ENCODE measurements at places on chromosomes 1 and 21.

DNA sequence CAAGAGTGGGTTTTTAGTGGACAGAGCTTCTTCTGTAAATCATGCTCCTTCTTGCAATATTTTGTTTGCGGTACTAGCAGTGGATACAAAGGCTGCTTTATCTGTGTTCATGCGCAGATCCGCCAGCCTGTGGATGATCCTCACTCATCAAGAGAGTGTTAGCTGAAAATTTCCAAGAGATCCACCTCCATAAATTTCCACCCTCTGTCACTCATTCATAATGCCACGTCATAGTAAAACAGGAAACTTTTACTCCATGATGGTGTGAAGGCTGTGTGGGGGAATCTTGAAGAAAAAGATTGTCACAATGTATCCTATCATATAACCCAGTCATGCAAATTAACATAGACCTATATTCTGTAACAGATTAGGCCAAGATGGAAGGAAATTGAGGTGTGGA, 4.4 kb upstream of the MAPKAPK2 start:
- no peak for DNase-seq

DNA sequence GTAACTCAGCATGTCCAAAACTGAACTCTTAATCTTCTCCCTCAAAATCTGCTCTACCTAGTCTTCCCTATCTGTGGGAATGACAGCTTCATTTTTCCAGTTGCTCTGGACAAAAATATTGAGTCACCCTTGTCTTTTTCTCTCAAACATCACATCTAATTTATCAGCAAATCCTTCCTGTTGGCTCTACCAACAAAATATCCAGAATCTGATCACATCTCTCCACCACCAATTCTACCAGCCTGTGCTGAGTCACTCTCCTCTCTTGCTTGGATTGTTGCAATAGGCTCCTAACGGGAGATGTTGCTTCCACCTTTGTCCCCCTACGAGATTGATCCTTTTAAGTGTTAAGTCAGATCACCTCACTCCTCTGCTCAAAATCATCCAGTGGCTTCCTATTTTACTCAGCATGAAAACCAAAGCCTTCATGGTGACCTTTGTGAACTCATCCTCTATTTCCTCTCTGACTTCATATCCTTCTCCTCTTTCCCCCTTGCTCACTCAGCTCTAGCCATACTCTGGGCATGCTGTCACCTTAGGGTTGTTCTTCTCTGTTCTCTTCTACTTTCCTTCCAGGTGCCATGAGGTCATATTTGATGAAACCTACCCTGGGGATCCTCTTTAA, 21.5 kb upstream of the SMYD2 start:
- no peak for DNase-seq

DNA sequence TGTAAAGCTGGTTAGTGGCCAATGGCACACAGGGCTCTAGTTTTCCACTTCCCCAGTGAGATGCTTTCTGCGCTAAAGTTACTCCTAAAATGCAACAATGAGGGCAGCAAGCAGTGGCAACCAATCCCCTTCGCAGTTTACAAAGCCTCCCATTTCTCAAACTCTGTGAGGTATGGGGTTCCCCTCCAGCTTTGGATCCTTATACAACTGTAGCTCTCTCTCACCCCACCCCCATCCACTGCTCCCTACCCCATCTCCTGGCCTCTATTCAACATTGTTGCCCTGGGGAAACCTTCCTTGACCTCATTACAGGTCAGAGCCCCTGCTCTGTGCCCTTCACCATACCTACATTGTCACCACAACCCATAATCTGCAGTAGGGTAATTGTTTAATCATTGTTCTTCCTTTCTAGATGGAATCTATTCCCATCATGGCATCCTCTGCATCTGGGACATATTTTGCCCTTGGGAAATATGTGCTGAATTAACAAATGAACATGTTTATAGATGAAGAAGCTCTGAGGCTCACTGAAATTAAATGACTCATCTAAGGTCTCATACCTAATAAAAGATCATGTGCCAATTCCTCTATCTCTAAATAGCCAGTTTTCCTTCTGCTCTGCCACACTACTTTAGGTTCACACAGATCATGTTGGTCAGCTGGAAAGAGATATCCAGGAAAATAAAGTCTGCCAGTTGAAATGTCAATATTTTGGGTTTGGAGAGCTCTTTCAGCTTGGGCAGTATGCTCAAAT, 12.6 kb downstream of the KIAA0040 start:
- no peak for DNase-seq

DNA sequence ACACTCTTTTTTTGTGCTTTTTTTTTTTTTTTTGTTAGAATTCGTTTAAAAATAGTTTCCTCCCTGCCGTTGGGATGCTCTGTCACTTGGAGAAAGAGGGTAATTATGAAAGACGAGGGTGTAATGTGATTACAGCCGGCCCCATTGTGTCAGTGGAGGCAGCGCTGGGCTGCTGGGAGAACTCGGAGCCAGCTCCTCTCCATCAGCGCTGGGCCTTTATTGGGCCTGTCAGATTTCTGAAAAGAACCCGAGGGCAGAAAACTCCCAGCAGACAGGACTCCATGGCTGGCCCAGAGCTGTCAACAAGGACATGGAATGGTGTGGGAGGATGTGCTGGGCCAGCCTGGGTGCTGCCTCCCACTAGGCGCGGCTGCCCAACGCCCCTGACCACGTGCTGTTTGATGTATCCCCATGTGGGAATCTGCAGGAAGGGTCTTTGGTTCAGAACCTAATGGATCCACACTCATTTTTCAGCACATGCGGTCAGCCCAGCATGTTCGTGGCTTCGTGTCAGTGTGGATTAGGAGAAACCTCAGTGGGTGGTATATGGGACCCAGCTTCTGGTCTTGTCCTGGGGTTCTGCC, 222.6 kb upstream of the KIAA0040 start:
- DNase-seq = no peak

DNA sequence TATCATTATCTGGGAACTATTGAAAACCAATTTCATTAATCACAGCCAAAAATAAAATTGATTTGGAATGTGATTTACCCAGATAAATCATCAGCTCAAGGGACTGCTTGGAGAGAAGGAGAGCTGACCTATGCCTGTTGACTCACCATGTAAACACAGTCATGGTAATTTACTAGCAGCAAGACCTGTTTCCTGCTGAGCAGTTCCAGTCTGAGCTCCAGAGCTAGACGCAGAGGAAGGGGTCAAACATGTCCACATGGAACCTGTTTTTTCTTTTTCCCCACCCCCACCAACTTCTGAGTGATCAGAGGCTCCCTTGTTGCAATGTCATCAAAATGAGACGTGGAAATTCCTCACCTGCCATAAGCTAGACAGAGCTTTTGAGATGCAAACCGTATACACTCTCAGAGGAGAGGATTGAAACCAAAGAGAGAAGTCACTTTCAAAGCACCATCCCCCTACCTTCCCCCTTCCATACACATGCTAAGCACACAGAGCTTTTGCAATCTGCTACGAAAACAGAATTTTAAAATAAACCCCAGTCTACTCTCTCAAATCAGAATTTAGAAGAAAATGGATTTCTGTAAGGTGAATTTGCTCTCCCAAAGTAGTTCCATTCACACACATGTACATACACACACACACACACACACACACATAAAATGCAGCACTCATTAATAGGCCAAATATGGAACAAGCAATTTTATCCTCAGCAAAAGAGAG, 55.9 kb upstream of the PTGFRN start:
- no peak for DNase-seq

DNA sequence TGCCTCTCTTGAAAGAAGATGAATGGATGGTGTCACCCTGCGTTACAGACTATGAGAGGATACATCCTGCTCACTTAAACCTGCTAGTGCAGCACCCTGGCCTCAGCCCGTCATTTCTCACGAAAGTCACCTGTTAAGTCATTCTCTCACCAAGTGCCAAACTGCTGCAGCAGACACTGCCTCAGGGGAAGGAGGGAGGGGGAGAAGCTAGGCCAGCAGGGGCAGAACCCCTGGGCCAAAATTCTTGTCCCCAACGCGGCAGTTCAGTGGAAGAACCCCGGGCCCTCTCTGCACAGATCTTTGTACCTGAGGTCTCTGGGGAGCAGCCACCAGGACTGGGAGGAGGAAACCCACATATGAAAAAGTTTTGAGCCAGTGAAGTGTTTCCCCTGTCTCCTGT, 37.6 kb downstream of the SYT6 start:
- no peak for DNase-seq

- DNase-seq = no peak
Observed at GRCh38 chr1:230068952-230069684, 2.1 kb downstream of the GALNT2 start.

DNA sequence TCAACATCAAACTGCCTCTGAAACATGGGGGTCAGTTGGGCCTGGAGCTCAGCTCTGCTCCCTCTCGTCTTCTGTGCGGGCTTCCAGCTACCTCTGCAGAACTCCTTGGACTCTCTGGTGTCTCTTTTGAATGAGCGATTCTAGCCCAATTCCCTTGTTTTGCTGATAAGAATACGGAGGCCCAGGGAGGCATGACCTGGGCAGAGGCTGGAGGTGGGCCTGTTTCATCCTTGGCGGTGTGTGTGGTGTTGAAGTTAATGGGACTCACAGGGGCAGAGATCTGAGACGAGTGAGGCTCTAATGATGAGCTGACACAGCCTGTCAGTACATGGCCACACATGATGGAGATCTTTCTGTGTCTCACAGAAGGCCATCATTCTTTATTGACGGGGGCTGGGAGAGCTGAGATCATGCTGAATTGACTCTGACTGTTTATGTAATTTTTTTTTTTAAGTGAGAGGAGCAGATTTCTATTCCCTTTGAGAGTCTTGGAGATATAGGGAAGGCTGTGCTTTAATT, 134.5 kb downstream of the URB2 start:
- DNase-seq = no peak

DNA sequence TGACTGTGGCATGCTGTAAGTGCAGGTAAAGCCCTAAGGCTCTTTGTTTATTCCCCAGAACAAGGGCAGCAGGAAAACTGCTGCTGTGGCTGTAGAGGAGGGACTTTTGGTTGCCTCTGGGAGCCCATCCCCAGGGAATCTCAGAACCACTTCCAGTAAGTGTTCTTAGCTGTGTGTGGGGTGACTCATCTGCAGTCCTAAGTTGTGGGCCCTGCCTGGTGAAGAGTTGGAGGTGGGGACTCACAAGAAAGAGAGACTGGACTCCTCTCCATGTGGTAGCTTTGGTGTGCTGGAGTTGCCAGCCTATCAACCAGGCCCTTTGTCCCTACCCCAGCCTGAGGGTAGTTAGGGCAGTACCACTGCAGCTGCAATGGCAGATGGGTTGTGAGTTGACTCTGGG, 24.0 kb upstream of the DENND1B start:
- DNase-seq = no peak

- DNase-seq = no peak
Observed at GRCh38 chr21:33029975-33030461, 4.3 kb downstream of the OLIG2 start.

- no peak for DNase-seq
Observed at GRCh38 chr1:24374891-24375786, 38.4 kb downstream of the STPG1 start.

Data from stimulated activated CD4-positive, alpha-beta T cell treated with anti-CD3 and anti-CD28 coated beads, Interleukin-15, amount 100 ng/mL, for 1 hour (primary cell).